ENCODE measurements at places on chromosomes 2 and 18.

DNA sequence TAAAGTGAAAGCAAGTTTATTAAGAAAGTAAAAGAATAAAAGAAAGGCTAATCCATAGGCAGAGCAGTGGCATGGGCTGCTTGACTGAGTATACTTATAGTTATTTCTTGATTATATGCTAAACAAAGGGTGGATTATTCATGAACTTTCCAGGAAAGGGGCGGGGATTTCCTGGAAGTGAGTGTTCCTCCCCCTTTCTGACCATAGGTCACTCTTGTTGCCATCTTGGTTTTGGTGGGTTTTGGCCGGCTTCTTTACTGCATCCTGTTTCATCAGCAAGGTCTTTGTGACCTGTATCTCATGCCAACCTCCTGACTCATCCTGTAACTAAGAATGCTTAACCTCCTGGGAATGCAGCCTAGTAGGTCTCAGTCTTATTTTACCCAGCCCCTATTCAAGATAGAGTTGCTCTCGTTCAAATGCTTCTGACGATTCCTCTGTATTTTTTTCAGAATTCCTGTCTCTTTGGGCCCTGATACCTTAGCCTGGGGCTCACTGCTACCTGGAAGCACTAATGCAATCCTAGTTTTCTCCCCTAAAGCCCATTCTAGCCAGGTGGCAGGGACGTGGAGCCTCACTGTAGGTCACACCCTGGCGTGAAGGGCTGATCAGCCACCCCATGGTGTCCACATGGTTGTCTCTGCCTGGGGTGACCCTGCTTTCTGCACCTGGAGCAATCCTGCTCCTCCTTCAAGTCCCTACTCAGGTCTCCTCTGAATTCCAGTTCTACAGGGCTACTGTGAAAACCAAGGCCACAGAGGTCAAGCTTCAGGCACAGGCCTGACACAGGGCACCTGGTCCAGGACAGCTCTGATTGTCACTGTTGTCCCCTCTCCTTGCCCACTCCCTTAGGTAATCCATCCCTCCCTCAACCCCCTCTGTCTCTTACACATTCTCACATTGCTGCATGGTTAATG is 6.0 kb upstream of the SLC35F6 start:
- DNase-seq: peak; percentile 99

DNA sequence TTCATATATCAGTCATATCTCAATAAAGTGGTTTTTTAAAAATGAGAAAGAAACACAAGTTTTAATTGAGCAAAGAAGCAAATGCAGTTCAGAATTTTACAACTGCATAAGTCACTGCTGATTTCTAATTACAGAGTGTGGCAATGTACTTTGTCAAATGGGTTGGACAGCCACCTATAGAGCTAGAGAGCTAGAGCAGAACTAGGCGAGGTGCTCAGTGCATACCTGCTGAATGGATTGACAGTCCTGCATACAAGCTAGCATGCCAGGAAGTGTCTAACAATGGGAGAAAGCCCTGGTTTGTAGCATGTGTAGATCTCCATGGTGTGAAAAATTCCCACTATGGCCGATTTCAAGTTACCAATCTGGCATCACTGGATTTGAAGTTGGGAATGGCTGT is 106.3 kb upstream of the CDCA7 start:
- no peak for DNase-seq

DNA sequence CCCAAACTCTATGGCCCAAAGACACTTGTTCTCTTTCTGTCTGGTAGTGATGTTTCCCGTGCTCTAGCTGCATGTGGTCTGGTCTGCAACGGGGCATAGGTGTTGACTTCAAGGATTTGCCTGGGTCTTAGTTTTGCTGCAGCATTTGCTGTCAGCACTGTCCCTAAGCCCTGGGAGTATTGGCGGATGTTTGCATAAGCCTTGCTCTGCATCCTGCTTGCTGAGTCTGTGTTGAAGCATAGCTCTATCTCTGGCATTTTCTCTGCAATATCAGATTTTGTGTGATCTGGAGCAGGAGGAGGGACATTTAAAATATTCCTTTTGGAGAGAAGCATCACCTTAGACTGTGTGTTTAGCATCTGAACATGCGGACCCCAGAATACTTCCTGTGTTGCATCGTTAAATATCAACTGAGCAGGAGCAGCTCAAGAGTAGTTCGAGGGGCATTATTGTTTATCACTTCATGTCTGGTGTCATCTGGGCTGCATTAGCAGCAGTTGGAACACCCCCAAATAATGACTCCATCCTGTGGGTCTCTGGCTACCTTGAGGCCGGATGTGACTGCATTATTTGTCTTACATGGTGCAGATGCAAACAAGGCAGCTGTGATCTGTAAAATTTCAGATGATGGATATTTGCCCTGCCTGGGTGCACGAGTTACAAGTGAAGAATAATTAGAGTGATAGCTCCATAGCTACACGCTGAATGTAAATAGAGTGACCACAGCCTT is 231.7 kb downstream of the TRIB2 start:
- peak; percentile 59 for DNase-seq

DNA sequence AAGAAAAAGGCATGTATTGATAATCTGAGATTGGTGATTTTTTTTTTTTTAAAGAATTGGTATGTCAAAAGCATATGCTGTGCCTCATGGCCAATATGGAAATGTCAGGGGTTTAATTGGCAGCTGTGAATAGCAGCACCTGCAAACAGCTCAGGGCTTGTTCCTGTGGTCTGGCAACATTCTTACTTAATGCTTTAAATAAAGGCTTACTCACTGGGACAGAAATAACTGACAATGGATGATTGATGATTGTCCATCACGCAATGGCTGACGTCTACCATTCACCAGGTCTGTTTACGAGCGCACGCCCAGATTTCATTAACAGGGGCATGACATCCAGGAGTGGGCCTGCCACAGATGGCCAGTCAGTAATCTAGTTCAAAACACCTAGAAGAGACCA is 66.7 kb downstream of the ETAA1 start:
- DNase-seq: peak; percentile 93

GRCh38 chr2:36420569-36421181 is 65.1 kb downstream of the CRIM1 start:
- DNase-seq: no peak

DNA sequence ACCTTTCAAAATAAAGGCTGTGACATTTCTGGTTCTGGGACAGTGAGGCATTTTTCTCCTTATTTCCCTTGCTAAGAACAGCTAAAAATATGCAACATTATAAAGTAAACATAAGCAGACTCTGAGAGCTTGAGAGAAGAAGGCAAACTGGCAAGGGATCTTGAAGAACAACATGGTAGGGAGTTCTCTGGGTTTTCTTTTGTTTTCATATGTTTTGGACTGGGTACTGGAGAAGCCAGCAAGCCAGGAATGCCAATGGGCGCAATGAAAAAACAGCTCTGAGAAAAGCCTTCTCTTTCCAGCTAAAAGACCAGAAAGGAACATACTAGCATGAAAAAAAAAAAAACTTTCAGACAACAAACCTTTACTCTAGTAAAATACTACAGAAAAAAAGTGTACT is 351.4 kb upstream of the HS6ST1 start:
- DNase-seq: no peak

- DNase-seq: peak; percentile 43
Measured at GRCh38 chr2:232576995-232577394, 26.5 kb downstream of the EIF4E2 start.

DNA sequence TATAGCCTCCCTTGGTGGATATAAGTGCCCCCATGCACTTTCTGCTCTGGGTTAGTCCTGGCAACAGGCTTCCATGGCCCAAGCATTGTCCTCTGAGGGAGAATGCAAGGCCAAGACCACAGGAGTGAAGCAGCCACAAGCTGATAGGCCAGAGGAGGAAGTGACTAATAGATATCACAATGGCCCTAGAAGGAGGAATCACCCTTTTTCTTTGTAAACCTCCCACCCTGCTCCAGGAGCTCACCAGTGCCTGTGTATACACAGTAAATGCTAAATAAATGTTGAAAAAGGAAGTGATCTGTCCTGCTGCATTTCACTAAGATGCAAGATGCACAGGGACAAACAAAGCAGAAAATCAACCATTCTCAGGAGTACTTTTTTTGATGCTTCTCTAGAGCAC is 49.7 kb upstream of the ABCA12 start:
- peak; percentile 54 for DNase-seq

GRCh38 chr2:26702025-26702424 is 9.5 kb downstream of the KCNK3 start:
- DNase-seq: peak; percentile 42

DNA sequence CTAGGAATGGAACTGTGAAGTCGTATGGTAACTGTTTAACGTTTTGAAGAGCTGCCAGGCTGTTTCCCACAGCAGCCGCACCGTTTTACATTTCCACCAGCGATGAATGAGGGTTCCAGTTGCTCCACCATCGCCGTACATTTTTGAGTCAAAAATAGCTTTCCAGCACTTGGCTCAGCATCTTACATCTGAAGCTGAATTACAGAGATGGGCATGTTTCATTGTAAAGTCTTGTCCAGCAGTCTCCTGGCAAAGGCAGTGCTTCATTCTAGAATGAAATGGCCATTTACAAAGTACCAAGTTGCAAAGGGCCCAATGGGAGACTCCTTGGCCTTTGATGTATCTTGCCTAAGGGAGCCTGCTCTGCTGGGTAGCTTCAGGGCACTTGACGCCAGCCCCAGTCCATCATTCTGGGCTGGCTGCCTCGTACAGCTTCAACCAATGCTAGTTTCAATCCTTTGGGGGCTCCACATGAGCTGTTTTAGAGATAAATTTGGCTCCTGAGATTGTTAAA is 45.1 kb downstream of the ATIC start:
- no peak for DNase-seq

DNA sequence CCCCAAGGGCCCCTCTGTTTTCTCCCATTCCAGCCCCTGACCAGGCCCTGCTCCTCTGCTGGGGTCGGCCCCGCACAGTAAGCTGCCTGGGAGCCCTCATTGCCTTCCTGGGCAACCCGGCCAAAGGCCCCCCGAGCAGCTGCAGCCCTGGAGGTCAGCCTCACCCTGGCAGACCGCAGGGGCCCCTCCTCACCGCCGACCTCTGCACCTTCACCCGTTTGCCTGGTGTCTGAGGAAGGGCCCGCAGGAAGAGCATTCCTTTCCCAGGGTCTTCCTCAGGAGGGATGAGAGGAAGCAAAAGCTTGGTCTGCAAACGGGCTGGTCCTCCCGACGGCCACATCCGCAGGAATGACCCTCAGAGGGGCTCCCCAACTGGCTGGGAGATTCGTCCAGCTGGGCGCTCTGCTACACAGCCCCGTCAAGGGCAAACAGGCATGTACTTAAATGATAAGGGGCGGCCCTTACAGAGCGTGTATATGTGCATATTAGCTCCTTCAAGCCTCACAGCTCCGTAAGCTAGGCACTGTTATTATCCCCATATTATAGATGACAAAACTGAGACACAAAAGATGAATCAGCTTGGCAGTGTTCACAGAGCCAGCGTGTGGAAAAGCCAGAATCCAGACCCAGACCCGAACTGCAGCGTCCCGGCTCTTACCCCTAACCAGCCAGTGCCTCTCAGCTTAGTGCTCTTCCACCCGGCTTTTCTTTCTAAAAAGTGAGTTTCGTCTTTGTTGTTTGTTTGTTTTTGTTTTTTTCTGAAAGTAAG is 52.8 kb downstream of the SLC4A1AP start:
- no peak for DNase-seq

- no peak for DNase-seq
Measured at GRCh38 chr2:1782514-1782913, 38.2 kb upstream of the PXDN start.

DNA sequence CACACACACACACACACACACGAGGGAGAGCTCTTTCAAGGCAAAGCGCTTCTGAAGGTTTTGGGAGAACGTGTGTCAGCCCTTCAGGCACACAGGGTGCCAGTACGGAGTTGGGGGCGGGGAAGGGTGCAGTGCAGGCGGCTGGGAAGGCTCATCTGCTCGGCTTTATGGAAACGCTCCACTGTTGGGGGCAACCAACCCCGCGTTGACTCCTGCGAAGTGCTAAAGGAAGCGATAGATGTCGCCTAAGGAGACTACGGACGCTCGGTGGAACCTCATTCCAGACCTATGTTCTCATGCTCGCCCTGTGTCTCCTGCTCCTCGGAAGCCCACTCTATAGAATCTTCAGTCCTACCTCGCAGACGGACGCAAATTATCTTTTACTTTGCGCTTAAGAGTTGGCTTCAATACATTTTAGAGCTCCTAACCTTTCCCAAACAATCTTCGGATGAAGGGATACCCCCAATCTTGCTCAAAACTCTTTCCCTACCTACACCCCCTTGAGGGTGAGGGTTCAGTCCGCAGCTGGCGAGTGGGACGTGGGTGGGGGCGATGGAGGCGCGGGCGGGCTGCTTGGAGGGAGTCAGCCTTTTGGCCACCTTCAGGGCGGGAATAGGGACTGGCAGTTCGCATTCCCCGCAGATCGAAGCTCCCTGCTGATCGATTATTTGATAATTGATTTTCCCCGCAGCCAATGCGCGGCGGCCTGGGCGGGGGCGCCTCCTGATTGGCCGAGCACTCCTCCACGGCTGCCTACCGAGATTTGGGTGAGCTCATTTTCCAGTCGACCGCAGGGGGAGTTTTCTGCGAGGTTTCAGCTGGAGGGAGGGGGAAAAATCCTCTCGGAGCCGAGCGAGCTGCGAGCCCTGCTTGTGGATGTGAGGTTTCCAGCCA is 1.9 kb upstream of the MEIS1 start:
- peak; percentile 91 for DNase-seq

DNA sequence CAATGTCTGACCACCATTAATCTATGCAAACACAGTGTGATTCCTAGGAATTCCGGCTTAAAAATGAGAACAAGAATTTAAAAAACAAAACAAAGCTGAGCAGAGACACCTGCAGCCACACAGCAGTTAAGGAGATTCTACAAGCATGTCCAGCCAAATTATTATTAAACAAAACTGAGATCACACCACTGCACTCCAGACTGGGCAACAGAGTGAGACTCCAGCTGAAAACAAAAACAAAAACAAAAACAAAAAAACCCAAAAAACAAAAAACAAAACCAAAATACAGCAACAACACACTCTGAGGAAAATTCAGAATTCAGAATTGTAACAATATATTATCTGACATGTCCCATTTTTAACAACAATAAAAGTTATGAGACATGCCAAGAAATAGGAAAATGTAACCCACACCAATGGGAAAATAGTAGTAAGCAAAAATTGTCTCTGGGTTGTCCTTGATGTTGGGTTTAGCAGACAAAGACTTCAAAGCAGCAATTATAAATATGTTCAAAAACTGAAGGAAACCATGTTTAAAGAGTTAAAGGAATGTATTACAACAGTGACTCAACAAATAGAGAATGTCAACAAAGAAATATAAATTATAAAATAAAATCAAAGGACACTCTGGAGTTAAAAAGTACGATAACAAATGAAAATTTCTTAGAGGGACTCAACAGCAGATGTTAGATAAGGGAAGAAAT is 19.7 kb downstream of the MYOM1 start:
- no peak for DNase-seq

DNA sequence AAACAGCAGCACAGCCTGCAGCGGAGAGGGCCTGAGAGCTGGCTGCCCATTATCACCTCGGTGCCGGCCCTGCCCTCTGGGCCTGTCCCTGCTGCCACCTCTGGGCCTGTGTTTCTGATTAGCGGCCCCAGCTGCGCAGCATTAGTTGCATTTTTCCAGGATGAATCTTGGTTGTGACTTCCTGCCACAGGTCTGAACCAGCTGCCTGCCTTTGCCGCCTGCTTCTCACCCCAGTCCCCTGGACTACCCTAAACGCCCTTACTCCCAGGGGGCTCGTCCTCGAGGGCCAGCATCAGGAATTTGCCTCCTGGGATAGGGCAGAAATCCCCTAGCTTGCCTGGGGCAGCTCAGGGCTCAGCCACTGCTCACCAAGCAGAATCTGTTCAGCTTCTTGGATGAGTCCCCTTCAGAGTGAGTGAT is 342.8 kb downstream of the DYSF start:
- peak; percentile 83 for DNase-seq
